ENCODE measurements at places on chromosomes 2 and 18.

GRCh38 chr18:3380384-3380961 lies 69.5 kb upstream of the TGIF1 start:
- no peak for DNase-seq

- DNase-seq: no peak
These were observed 68.7 kb downstream of the MYL12B start for GRCh38 chr18:3330622-3331021.

GRCh38 chr2:134590679-134591078 lies 128.1 kb downstream of the TMEM163 start:
- no peak for DNase-seq

DNA sequence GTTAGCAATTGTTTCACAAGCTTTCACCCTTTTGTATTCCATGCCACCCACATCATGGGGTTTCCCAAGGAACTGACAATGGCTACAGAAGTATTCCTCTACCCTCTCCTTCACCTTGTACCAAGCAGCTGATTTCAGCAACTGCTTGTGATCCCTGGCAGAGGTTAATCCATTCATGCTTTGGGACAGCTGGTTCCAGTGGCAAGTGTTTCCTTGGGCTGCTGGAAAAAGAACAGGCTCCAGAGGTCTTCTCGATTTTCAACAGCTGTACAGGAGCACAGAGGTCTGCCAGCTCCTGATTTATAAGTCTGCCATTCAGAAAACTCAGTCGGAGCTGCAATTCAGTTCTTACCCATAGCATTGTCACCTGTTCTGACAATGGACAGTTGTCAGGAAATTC lies 239.2 kb upstream of the CWC22 start:
- no peak for DNase-seq

DNA sequence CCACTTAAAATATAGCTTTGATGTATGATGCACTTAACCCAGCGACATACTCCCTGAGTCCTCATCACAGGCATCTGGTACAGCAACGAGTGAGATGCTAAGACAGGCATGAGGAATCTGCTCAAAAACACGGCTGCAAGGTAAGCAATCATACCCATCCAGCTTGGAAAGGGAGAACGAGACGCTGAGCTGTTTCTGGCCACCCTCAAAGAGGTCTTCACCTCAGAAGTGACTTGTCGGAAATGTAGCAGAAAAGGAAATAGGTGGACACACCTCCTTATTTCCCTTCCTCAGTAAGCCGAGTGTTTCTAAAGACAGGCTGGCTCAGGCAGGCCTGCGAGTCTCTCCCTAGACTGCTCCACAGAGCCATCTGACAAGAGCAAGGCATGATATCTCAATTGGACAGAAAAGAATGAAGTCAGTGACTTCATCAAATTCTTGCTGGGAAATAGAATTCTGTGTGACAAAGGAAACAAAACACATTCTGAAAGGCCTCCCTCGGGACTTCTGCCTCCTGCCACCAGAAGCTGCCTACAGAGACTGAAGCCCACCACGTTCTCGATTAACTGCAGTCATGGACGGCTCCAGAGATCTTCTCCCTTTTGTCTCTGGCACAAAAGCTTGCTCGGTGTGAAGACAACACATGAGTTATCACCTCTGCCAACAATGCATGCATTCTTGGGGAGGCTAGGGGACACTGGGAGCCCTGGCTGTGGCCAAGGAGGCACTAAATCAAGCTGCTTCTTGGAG lies 84.3 kb downstream of the UXS1 start:
- no peak for DNase-seq

- DNase-seq: no peak
These were observed 107.9 kb upstream of the NDUFV2 start for GRCh38 chr18:8994603-8995002.

DNA sequence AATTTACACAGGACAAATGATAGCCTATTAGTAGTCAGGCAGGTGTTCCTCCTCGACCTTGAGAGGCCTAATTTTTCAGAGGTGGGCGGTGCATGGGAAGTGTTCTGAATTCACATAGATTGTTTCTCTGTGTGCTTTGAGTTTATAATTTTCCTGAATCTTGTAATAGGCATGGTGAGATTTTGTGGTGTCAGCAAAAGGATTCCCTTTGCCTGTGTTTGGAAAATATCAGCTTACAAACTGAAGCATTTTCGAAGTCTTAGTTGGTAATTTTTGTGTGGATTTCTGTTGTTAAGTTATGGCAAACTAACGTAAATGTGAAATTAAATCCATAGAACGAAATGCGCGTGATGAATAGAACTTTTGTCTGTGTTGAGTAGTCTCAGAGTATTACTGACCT lies 194.0 kb upstream of the RBMS1 start:
- no peak for DNase-seq

DNA sequence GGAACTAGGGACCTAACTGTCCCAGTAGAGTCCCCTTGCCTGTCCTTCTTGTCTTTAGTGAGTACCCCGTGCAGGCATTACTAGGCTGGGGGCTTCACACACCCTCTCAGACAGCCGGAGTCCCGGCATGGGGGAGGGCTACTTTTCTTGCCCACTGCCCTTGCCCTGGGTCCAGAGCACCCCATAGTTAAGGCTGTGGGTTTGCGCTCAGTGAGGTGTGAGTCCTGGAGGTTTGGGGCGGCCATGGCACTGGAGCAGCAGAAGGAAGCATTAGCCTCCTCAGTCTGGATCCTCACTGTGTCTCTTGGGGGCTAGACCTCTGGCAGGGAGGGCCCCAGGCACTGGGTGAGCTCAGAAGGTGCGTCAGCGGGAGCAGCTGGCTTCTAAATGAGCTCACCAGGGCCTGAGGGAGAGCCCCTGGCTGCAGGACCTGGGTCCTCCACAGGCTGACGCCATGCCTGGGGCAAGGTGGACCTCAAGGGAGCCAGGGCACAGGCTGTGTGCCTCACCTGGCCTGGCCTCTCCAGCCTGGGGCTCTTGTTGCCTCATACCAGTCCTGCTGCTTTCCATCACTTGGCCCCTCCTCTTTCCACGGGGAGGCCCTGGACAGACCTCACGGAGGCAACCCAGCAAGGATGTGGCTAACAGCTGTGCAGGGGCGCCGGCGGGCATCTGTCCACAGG lies 27.4 kb downstream of the HS6ST1 start:
- DNase-seq: no peak

- DNase-seq: peak; percentile 63
These were observed 21.6 kb upstream of the SPATA3 start for GRCh38 chr2:230974096-230974913.

DNA sequence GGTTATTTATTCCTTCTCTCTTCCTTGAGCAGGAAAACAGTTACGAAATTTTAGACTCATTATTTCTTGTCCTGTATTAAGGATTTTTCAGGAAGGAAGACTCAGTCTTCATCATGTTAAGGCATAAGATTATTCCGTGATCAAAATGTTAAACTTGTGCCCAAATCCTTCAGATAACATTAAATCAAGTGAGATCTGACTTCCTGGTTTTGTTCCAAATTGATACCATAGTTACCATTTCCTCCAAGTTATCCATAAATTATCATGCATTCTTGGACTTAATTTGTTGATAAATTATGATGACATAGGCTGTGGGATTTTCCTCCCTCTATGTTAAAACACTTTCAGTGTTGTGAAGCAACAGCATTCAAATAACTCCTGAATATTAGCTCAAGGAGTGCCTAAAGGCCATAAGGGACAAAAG lies 31.9 kb downstream of the EFEMP1 start:
- DNase-seq: no peak

GRCh38 chr2:170830166-170830565 lies 13.5 kb downstream of the GAD1 start:
- DNase-seq: no peak

- no peak for DNase-seq
These were observed 155.5 kb downstream of the TGIF1 start for GRCh38 chr18:3605486-3605952.

DNA sequence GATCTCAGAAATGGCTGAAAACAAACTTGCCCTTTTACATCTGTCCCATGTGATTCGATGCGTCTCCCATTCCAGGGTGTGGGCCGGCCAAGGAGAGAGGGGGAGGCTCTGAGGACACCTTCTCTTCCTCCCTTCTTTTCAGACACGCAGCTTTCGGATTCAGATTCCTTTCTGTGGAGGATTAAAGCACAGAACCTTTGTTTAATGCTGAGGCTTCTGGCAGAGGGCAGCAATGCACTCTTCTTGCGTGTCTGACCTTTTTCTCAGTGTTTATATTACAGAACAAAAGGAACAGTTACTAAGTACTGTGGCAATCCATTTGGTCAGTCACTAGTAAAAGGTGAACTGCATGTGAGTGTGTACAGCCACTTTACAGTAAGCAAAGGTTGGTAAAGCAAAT lies 268.9 kb upstream of the CCDC68 start:
- DNase-seq: no peak

DNA sequence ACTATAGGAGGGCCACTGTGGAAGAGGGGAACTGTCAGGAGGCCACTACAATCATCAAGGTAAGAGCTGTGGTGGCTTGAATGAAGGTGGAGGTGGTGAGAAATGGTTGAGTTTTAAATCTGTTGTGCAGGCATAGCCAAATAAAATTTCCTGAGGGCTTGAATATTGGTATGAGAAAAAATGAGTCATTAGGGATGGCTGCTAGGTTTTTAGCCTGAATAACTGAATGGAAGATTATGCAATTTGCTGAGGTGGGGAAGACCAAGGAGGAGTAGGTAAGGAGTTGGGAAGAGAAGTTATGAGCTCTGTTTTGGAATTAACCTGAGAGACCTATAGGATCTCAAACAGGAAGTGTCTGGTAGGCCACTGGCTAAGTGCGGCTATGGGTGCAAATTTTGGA lies 84.0 kb downstream of the KLHL14 start:
- DNase-seq: no peak

Data from stimulated activated CD4-positive, alpha-beta T cell treated with anti-CD3 and anti-CD28 coated beads, Interleukin-4, amount 100 ng/mL, for 1 hour (primary cell).